Transverse colon (tissue), 4 donors: ENCODE measurements at places on chromosomes 11 and 22.

DNA sequence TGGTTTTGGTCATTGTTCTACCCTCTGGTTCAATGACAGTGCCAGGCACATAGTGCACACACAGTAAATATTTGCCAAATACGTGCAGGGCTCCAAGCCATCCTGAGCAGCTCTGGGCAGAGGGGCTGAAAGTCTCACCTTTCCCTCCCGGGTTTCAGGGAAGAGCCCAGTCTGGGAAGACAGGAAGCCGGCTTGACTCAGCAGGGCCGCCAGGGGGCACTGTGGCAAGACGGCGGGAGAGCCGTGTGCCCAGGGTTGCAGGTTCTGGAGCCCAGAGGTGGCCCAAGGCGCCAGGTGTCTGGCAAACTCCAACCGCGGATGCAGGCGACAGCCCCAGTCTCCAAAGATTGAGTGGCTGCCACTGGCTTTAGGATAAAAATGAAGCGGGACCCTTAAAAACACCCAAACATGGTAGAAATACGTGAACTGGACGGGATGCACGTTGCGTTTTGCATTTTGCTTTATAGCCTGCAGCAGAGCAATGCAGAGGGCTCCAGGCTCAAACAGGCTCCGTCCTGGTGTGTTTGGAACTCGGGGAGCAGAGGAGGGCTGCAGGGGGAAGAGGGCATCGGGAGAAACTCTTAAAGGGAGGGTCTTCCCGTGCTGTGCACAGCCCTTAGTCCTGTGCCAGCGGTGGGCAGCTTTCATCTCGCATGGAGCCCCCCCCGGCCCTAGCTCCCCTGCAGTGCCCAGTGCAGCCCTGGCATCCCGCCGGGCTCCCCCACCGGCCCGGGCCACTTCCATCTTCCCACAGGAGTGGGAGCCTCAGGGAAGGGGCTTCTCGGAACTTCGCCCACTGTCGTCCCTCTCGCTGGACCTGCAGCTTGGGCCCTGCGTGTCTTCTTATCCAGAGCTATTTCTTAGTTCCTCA, 10.7 kb downstream of the KRTAP5-5 start:
- DNase-seq = peak; percentile 38

DNA sequence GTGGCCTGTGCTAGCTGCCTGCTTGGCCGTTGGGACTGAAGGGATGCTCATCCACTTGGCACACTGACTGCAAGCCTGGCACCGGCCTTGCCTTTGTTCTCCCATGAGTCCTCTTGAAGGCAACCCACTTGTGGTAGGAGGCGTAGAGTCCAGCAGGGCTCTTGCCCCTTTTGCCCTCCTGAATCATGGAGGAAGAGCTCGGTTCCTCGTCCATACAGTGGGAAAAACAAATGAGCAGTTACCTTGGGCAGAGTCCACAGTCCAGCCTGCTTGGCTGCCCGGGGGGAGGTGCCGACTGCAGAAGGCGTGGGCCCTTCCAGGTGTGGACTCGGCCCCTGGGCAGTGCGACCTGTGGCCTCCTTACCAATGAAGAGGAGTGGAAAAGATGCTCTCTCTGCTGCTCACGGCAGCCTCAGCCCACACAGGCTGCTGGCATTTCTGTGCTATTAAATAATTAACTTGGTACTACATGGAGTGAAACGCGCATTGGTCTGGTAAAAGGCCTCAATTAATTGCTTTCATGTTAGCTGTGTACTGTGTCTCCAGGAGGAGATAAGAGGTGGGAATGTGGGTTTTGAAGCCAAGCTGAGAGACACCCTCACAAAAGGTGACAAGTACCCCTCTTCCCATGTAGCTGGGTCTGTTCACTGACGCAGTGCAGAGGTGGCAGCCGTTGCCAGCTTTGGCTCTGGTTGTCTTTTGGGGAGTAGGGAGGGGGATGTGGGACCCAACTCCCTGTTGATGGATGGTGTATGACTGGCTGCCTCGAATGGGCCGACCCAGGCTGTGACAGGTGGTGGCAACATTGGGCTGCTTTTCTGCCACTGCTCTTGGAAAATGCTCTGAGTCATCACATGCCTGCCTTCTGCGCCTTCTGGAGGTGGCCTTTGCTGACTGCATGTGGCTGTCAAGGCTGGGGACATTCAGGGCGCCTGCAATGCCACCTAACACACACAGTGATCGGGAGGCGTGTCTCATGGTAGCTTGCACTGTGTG, 26.8 kb upstream of the B3GAT1 start:
- DNase-seq = peak; percentile 63

GRCh38 chr11:78094250-78094649, 14.6 kb upstream of the NDUFC2 start:
- no peak for DNase-seq

DNA sequence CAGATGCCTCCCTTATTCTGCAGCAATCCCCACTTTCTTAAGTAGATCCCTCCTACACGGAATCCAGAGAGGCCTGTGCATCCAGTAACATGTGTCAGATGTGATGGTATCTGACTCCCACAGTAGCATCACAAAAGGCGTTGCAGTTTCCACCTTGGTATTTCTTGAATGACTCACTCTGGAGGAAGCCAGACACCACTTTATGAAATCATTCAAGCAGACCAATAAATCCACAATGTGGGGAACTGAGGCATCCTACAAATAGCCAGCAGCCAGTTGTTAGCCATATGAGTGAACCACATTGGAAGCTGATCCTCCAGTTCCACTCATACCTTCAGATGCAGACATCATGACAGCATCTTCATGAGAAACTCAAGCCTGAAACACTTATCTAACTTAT, 798.1 kb downstream of the OPCML start:
- DNase-seq = no peak

GRCh38 chr11:11770921-11771486, 70.8 kb upstream of the USP47 start:
- no peak for DNase-seq

DNA sequence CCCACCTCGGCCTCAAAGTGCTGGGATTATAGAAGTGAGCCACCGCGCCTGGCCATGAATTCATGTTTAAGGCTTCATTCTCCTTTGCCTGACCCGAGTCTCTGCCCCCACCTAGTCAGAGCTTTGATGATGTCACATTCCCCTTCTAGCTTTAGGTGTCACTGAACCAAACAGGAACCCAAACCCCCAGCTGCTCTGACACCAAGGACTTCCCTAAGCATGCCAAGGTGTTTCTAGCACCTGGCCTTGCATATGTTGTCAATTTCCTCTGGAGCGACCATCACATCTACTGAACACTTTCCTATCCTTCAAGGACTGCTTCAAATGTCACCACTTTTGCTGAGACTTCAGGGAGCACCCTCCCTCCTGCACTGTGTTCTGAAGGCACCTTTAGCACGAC, 2.3 kb downstream of the F2 start:
- DNase-seq = no peak
